ENCODE measurements at places on chromosomes 11 and 22. TPM values are rescaled to one million over a fixed set of nuclear protein-coding genes. Genes with fewer than 3 reads are reported as not detected.

The GPHA2 gene
- polyA plus RNA-seq: not detected

GRCh38 chr11:79857377-79858214 is 416.8 kb upstream of the TENM4 start:
- no peak for DNase-seq

DNA sequence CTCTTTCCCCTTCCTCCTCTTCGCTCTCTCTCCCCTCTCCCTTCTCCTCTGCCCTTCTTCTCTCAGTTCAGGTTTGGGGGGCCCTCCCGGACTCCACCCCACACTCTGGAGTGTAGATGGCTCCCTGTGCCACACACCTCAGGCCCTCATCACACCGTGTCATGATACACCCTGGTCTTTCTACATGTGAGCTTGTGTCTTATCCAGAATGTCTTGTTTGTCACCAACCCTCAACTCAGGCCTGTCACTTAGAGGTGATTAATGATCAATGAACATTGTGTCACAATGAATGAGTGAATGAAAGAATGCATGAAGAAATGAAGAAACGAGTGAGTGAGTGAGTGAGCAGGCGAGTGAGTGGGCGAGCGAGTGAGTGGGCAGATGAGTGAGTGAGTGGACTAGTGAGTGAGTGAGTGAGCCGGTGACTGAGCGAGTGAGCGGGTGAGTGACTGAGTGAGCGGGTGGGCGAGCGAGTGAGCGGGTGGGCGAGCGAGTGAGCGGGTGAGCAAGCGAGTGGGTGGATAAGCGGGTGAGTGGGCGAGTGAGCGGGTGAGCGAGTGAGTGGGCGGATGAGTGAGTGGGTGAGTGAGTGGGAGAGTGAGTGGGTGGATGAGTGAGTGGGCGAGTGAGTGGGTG is 33.8 kb downstream of the CAPN1 start:
- DNase-seq: no peak

DNA sequence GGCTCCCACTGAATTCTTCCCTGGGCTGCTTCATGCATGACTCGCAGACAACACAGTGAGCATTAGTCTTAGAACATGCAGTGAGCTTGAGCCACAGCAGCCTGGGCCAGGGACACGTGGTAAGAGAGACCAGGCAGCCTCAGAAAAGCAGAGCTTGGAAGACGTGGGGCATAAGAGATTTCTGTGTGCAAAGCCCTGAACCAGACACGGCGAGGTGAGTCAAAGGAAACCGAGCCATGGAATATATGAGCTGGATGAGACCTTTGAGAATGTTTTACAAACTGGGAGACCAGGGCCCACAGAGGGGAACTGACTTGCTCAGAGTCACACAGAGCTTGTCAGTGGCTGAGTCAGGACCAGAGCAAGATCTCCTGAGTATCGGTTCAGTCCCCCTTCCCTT is 8.5 kb upstream of the FXYD6 start:
- DNase-seq: no peak

GRCh38 chr11:15141381-15141780 is 26.7 kb downstream of the INSC start:
- DNase-seq: no peak

DNA sequence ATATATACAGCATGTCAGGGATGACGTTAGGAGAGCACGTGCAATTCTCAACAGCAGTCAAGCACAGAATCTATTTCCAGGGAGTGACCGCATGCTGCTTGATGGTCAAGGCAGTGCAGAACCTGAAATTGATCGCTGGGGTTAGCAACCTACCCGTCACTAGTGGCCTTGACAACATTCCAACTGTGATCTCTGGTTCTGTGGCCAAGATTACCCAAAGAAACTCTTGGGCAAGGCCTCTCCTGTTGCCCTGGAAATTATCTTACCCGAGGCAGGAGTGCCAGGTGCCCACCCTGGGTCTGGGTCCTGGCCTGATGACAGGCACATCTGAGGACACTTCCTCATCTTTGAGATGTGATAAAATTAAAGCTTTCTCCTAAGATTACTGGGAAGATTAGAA is 2.2 kb downstream of the TM7SF2 start:
- DNase-seq: no peak

DNA sequence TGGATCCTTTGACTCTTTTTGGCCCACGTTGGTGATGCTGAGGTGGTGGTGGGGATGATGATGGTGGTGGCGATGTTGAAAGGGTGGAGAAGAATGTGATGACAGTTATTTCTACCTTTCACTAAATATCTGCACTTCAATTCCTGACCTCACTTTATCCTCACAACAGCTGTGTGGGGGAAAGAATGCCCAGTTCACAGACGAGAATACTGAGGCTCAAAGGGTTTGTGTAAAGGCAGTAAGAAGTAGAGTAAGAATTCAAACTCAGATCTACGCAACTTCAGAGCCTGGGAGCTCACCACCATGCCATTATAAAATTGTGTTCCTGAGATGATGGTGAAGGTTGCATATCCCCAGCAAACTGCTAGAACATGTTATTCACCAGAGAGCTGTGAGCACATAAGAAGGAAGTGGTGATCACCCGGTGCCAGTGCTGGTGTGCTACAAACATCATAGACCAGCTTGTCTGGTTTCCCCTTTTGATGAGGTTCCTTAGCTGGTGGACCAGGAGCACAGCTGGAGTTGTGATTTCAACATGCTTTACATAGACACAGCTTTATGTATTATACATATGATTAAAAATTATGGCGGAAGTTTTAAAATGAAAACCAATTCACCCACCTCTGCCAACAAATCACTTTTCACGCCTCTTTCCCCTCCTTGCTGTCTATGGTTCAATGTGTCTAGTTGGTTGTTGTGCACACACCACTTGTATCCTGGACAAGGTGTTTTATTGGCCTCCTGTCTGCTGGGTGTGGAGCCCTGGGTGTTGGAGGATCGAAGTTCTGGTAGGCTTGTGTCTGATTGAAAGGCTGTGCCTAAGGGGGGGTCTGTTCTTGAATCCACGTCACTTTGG is 6.2 kb downstream of the ST14 start:
- DNase-seq: no peak

GRCh38 chr11:123264431-123264780 is 69.4 kb upstream of the CLMP start:
- DNase-seq: no peak

Data from SK-N-SH (cell line).